ENCODE measurements at places on chromosomes 7 and 10.

DNA sequence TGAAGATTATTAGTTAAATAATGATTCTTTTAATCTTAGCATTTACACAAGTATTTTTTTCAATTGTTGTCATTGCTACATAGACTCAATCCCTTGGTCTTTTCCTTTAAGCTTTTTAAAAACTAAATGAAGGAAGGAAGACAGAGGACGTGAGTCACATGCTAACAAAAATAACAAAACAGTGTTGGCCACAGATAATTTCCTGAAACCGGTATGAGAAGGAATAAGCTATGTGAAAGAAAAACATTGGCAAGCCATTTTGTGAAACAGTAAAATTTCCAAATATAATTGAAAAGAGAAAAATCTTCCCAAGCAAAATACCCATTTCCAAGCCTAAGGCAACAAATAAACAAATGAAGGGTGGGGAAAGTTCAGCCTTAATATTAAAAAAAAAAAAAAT is 223.0 kb downstream of the AHR start:
- DNase-seq = no peak

- no peak for DNase-seq
Measured at GRCh38 chr7:24249266-24249665, 34.7 kb upstream of the NPY start.

DNA sequence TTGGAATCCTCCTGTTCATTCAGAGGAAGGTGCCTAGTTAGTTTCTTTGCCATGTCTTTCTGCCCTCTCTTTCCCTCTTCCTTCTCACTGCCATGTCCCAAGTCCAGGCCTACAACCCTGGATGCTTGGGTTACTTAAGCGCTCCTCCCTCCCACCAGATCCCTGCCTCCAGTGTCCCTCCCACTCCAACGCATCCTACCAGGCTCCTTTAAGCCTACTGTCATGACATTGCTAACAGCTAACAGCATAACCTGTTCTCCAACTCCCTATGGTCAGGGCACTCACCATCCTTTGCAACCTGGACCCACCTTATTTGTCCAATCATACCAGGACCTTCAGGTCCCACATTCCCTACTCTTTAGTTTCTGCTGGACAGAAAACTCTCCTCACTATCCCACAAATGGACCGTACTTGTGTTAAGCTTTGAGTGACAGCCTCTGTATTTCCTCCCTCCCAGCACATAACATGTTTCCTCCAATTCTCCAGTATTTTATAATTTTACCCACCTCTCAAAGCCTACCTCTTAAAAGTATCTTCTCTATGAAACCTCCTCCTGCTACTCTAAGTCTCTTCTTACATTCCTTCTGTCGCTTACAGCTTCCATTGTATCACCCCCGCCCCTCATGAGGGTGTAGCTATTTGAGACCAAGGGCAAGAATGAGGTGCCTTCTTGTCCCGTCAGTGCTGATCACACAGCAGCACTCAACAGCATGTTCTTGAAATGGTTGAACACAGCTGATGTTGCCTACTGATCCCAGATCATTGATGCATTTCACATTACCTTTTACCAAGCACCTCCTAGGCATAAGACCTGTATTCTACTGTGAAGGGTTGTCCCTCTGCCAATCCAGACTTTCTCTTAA is 1.7 kb downstream of the BLNK start:
- no peak for DNase-seq

- DNase-seq = no peak
Measured at GRCh38 chr10:89563861-89564478, 28.6 kb upstream of the SLC16A12 start.

DNA sequence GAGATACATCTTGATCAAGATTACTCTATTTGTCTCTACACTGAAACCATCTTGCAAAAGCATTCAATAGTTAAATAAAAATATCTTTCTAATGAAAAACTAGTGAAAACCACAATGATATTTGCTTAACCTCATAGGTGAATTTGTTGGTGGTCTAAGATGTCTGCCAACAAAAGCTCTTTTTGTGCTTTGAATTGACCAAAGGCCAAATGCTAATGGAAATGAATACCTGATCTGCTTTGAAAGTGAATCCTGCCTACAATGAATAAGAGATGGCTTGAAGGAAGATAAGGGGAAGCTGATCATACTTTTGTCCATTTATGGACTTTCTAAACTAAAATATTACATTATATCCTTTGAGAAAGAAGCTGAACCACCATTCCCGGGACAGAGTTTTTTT is 228.9 kb upstream of the ETV1 start:
- DNase-seq = no peak

- DNase-seq = no peak
Measured at GRCh38 chr7:30001998-30002397, 12.4 kb upstream of the SCRN1 start.

- DNase-seq = no peak
Measured at GRCh38 chr10:24915304-24915703, 37.1 kb downstream of the PRTFDC1 start.

DNA sequence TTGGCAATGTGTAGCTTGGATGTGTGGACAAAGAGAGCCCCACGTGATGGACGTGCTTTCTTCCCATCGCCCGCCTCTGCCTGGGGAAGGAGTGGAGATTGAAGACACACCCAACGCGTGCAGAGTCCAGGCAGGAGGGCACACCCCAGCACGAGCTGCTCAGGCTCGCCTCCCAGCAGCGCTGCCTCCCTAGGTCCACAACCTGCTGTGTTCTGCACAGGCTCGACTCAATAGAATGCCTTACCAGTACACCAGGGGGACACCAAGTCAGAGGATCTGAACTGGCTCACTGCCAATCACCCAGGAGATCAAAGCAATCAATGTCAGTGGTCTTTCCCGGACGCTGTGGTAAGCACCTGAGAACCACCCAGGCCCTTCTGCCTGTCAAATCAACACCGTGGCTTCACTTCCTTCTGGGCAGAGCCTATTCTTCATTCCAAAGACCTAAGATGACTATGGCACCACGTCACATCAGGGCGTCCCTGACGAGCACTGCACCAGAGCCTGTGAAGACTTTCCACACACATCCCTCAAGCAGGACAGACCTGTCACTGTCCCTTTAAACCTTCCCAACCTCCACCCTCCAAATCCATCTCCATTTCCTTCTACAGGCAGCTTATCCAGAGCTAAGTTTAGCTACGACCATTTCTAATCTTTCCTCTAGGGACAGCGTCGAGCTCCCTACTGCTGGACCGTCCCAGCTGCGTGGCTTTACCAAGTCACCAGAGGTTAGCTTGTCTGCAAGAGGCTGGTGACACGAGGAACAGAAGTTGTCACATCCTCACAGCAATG is 72.3 kb downstream of the AMZ1 start:
- no peak for DNase-seq

- DNase-seq = no peak
Measured at GRCh38 chr10:124362568-124362967, 56.2 kb downstream of the OAT start.

DNA sequence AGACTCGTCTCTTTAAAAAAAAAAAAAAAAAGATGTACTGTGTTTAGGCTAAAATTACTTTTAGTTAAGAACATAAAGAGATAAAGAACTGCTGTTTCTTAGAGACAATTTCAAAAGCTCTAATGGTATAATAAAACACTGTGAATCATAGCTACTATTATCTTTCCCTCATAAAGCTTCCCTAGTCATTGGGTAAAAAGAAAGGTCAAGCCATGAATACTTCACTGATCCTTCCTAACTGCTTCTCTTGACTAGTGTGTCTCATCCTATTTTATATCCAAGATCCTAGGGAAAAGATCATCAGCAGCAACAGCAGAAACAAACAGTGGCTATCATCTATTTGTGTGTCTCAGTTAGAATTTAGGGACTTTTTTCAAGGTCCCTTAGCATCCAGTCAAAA is 10.5 kb downstream of the YME1L1 start:
- no peak for DNase-seq

GRCh38 chr7:134954197-134955082 is 31.9 kb upstream of the AGBL3 start:
- DNase-seq = no peak

DNA sequence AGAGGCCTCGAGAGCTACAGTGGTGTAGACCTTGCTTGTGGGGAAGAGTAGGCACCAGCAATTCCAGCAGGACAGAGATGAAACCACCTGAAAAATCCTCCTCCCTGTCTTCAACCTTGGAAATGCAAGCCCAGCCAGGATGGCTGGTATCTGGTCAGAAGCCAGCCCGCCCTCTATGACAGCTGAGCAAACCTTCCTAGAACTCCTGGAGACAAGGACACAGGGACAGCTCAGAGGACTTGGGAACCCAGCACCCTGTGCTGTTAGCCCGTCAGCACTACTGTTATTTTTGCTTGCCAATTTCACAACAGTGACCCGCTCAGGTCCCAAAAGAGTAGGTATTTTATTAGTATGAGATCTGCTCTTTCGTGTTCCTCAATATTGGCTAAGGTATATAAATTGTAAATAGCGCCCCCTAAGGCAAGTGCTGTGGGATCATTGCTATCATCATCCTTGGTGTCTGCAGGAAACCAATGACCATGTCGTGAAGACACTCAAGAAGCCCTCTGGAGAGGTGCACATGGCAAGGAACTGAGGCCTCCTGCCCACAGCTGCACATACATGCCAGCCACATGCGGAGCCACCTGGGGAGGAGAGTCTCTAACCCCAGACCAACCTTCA is 156.5 kb upstream of the CHST15 start:
- no peak for DNase-seq

- DNase-seq = no peak
Measured at GRCh38 chr10:115649217-115649616, 556.1 kb downstream of the ATRNL1 start.

GRCh38 chr7:91310830-91311460 is 46.7 kb downstream of the FZD1 start:
- DNase-seq = no peak
